ENCODE measurements at places on chromosomes 3 and 15.
A peak's percentile ranks its signal among the peaks of the same experiment; 100 is the strongest.

- DNase-seq: no peak
Observed at GRCh38 chr15:68418611-68419161, 13.3 kb downstream of the ITGA11 start.

DNA sequence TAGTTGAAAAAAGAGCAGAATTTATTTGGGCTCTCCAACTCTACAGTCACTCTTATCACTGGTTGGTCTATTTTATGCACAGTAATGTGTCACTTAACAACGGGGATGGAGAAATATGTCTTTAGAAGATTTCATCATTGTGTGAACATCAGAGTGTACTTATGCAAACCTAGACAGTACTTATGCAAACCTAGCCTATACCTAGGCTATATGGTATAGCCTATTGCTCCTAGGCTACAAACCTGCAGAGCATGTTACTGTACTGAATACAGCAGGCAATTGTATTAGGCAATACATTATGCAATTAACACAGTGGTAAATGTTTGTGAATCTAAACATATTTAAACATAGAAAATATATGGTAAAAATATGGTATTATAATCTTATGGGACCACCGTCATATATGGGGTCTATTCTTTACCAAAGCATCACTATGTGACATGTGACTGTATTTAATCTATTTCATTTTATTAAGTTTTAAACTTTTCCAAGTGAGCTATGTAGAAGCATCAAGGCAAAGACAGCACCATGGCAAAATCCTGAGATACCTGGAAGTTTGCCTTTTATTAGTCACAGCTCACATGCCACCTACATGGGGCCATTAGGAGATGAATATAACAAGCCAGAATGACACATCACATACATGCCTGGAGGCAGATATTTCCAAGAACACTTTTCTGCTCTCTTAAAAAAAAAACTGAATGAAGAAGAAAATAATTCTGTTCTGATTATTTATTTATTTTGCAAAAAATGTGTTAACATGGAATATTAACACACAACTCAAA lies 537.4 kb downstream of the TUSC7 start:
- DNase-seq: no peak

- DNase-seq: no peak
Observed at GRCh38 chr15:98643115-98643514, 5.2 kb upstream of the IGF1R start.

DNA sequence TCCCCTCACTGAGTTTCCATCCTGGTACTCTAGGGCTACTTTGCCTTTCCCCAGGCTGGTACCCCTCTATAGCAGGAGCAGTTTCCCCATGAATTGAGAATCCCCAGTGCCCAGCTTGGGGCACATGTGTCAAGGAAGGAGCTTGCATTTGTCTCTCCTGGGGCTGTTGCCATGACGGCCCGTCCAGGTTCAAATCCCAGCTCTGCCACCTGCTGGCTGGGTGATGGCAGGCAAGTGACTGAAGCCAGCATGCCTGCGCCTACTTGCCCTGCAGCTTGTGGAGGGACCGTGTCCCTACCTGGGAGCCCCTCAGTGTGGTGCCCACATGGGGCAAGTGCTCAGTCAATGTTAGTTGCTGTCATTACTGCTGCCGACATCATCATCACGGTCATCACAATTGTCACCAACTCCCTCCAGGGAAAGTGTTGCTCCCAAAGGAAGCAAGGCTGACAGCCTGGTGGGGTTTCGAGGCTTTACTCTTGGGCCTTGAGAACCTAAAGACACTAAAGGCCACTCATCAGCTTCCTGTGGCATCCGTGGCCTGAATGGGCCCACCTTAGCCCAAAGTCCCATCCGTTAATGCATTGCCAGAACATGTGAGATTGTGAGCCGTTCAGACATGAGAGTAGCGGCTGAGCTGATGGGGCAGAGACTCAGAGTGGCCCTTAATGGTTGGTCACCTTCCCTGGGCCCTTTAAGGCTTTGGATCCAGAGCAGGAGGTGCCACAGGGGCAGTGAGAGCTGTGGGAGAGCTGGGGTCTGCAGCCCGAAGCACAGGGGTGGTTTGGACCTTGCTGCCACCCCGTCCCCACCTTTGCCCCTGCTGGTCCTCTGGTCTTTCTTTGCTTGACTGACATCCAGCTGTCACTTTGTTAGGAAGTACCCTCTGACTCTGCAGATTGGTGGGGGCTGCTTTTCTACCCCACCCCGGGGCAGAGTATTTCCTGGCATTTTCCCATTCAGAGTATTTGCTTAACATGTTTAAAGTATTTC lies 144.4 kb downstream of the DNAJB8 start:
- no peak for DNase-seq

- DNase-seq: no peak
Observed at GRCh38 chr15:93219859-93220420, 130.9 kb upstream of the RGMA start.

DNA sequence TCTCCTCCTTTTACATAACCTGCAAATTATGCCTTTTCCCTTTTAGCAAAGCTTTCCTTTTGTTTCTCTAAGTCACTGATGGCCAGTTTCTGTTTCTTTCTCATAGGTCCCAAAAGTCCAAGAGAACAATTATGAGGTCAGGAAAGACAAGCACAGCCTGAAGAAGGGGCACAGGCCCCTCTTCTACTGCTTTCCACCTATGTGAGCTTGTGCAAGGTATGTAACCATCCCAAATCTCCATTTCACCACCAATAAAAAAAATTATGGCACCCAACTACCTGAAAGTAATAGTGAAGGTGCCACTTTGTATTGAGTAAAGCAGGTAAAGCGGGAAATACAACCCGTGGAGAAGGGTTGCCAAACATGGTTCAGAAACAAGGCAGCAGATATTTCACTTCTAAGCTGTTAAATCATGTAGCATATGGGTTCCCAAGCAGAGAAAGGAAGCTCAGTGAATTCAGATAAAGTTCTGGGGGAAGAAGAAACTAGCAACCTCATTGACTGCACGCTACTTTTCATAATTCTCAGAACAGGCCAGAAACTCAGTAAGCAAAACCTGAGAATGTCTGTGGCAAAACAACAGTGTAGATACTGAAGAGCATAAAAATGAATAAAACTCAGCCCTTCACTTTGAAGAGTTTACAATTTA lies 4.2 kb downstream of the PLOD2 start:
- DNase-seq: no peak

DNA sequence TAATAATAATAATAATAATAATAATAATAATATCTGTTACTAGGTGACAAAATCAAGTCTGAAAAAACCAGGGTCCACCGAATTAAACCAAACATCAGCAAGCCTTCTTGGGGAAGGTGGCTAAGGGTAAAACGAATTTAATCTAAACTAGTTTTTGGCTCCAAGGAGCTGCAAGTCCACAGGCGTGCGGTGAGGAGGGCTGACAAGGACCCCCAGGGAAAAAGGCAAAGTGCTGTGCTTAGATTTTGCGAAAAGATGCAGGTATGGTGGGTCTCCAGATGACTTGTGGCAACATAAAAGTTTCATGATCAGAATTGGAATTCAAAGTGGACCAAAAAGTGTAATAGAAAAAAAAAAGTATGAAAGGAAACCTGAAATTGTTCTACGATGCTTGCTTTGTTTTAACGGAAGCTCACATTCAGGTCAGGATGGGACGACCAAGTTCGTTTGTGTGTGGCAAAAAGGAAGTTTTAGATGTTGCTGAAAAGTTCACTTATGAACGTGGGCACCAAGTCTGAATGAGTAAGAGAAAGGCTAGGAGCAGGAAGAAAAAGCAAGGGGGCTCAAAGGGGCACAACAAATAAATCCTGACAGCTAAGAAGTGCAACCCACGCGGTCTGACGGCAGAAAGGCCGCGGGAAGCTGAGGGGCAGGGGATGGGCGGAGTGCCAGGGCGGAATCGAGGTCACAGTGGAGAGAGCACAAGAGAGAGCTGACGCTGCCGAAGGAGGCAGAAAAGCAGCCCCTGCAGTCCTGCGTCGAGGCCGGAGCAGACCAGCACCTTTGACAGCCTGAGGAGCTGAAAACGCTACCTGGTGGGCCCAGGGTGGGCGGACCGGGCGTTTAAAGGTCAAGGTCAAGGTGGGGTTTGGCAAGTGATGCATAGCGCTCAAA lies 1.1 kb downstream of the WDR82 start:
- DNase-seq: peak; percentile 44

- no peak for DNase-seq
Observed at GRCh38 chr3:35659768-35660167, 20.4 kb downstream of the ARPP21 start.

DNA sequence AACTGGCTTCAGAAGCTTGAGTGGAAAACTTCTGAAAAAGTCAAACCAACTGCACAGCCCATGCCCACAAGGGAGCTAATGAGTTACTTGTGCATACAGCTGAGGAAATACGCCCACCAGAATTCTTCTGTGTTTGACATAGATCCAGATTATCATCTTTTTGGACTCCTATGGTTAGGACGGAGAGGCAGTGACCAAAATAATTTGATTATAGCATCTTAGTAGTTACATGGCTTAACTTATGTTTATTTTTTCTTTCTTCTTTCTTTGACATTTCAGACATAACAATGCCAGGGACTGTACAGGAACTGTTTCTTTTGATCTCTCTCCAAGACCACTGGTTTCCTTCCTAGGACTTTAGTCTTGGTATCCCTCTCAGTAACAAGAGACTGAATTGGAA lies 246.1 kb upstream of the RASGRP1 start:
- DNase-seq: no peak

DNA sequence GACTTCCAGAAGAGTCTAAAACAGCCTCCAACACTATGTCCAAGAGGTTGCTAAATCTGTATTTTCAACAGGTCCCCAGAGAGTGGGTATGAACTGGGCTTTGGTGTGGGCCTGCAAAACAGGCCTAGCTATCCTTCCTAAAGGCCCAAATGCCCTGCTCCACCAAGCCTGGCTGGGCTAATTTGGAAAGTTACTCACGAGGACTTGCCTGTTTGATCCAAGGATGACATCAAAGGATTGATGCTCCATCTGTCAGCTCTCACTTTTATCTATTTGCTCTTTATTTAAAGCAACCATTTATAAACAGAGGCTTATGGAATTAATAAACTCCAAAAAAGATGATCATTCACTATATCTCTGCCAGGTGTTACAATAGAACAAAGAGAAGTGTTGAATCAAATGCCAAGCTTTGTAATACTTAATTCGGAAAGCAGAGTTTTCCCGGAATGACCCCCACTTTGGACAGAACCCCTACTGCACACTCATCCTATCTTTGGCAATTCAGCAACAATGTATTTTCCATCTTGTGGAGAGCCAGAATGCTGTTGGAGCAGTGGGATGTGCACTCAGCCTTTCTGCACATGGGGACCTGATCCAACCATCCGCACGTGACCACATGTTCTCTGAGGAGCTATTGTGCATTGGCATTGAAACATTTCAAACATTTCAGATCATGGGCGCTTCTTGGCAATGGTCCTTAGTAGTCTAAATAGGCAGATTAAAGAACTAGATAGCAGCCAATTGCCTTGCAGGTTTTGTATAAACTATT lies 163.3 kb upstream of the THBS1 start:
- DNase-seq: no peak

DNA sequence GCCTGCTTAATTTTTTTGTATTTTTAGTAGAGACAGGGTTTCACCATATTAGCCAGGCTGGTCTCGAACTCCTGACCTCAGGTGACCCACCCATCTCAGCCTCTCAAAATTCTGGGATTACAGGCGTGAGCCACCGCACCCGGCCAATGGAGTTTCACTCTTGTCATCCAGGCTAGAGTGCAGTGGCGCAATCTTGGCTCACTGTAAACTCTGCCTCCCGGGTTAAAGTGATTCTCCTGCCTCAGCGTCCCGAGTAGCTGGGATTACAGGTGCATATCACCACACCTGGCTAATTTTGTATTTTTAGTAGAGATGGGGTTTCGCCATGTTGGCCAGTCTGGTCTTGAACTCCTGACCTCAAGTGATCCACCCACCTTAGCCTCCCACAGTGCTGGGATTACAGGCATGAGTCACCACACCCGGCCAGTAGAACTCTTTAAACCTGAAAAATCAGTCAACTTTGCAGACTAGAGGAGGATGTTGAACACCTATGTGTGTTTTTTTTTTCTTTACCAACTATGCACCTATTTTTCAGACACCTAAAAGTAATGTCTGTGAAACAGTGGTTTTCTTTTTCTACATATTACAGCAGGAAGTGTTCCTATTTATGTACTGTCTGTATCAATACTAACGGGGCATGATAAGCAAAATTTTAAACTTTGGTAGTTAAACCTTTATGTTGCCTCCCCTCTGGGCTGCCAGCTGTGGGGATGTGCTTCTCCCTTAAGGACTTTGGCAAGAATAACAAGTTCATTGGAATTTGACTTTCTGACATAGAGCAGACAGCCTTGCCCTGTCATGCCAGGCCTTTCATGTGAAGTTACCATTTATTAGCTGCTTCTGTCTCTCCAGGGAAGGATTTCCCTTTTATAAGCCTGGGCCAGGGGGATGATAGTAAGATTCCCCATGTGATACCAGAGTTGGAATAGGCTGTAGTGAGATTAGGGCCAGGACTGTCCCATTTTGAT lies 8.1 kb downstream of the ARIH2 start:
- DNase-seq: no peak

DNA sequence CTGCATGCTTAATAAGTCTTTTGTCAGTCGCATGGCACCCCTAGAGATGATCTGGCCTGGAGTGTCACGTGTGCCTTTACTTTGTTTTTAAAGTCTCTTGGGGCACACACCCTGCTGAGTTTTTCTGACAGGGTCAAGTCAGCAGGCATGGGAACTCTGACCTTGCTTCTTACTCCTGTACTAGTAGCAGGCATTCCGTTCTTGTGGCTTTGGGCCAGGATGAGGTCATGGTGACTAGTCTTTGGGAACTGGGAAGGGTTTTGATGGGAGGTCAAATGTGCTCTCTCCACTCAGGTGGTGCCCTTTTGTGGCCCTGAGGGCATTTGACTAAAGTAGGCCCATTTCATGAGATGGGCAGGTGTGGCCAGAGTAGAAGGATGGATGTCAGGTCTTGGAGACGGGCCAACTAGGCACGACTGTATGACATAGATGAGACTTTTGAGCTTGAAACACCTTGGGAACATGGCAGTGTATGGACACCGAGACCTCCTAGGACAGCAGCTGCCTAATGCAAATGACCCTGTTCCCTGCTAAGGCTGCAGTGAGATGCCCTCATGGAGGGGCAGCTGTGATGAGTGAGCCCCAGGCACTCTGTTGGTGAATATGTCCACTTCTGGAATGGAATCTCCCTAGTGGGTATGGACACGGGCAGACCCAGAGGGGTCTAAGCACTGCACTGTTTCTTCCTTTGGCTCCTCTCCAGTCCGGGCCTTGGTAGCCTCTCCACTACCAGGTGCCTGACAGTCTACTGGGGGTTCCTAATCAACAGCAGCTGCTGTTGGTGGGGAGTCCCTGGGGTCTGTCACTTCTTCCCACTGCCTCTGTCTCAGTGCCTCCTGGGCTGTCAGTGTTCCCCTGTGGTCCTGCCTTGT lies 16.4 kb downstream of the SRPRB start:
- DNase-seq: no peak

GRCh38 chr3:170043506-170043905 lies 5.7 kb downstream of the GPR160 start:
- no peak for DNase-seq

GRCh38 chr3:186123012-186123411 lies 14.1 kb upstream of the ETV5 start:
- no peak for DNase-seq

DNA sequence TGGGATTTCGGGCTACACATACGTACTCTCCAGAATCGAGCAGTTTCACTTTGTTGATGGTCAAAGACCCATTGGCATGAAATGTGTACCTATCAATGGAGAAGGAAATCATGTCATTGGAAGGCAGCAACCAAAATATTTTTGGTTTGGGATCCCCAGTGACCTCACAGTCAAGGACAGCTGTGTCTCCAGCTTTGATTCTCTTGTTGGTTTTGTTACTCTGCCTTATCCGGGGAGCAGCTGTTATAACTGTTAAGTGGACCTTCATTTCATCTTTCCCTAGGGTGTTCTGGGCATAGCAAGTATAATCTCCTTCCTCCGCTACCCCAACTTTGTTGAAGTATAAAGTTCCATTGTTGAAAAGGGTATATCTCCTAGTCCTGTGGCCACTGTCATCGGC lies 23.0 kb downstream of the IGSF10 start:
- no peak for DNase-seq

Measured in activated naive CD8-positive, alpha-beta T cell treated with anti-CD3 and anti-CD28 coated beads, Interleukin-2, amount 50 U/mL, for 16 hours (primary cell).